ENCODE measurements at places on chromosomes 11 and 22.

- no peak for DNase-seq
Measured at GRCh38 chr22:27882507-27883290, 36.4 kb downstream of the PITPNB start.

DNA sequence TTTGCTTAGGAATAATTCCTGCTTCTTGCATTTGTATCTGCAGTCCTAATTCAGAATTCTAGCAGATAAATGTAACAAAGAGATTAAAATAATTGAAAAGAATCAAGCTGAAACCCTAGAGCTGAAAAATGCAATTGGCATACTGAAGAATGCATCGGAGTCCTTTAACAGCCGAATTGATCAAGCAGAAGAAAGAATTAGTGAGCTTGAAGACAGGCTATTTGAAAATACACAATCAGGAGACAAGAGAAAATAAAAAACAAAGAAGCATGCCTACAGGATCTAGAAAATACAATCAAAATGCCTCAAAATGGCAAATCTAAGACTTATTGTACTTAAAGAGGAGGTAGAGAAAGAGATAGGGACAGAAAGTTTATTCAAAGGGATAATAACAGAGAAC lies 8.2 kb downstream of the TREH start:
- no peak for DNase-seq

DNA sequence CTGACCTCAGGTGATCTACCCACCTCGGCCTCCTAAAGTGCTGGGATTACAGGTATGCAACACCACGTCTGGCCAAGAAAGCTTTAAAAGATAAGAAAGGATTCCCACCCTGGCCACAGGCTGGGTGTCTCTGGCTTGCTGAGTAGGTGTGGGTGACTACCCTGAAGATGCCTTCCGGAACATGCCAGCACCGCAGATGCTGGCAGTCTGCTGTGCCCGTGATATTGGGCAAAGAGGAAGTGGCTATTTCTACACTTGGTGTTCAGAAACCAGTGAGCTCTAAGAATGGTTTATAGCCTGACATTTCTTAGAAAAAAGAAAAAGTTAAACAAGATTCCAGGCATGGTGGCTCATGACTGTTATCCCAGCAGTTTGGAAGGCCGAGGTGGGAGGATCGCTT lies 6.1 kb downstream of the MRPL11 start:
- no peak for DNase-seq

GRCh38 chr22:45166932-45167331 lies 3.2 kb downstream of the NUP50 start:
- no peak for DNase-seq

DNA sequence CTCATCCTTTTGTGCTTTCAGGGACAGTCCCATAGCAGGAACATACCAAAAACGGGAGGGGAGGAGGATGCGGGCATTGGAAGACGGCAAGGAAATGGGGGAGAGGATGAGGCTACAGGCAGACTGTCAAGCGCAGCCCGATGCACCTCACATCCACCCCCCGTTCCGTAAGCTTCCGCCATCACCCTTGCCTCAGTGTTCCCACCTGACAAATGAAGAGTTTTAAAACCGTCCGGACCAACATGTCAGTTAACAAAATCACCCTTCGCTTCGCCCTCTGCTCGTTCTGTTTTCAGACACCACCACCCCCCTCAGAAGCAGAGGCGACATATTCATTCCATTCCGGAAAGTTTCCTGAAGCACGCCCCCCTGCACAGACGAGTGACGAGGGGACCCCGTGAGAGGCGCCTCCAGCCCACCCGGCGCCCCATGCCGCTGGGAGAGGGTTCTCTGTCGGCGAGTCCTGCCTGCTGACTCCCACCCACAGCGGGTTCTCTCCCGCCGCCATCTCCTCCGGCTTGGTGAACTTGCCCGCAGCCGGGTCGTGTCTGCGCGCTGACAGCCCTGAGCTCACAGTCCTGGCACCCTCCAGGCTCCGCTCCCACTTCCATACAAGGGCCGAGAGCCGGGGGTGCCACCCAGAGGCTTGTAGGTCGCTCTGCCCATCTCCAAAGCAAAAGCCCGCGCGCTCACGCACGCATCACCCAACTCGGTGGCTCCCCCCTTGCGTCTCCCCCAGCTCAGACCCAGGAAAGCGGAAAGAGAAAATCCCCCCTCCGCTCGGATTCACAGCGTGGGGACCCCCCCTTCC lies 1.5 kb downstream of the IGSF9B start:
- no peak for DNase-seq

DNA sequence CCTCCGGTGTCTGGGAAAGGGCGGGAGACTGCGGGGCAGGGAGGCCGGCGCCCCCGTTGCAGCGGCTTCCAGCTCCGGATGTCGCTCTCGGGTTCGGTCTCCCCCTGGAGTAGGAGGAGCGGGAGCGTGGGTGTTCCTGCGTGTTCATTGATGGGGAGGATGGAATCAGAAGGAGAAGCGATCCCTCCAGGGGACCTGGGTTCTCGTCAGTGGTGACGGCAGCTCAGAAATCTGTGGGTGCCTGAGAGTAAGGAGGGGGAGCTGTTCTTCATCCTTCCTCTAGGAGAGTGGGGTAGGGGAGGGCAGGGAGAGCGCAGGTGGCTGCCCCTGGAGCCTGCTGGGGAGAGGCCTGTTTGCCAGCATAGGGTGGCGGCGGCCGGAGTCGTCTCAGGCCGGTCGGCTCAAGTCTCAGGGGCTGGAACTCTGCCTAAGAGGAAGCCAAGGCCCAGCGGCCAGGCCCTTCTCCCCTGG lies 1.1 kb downstream of the UBASH3B start:
- peak; percentile 59 for DNase-seq

DNA sequence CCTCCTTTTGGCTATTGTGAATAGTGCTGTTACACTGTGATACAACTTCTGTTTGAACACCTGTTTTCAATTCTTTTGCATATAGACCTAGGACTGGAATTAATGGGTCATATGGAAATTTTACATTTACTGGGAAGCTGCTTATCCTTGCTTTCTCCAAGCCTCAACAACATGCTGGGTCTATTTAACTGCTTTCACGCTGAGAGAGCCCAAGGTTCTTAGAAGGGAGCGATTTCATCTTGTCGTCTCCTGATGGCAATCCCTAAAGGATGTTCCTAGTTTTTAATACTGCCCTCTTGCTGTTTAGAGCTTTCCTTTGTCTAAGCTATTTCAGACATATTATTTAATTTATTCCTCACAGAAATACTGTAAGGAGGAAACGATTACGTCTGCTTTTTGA lies 15.5 kb downstream of the IRAG1 start:
- DNase-seq, result no peak

- no peak for DNase-seq
Measured at GRCh38 chr11:86143087-86144030, 74.5 kb upstream of the PICALM start.

DNA sequence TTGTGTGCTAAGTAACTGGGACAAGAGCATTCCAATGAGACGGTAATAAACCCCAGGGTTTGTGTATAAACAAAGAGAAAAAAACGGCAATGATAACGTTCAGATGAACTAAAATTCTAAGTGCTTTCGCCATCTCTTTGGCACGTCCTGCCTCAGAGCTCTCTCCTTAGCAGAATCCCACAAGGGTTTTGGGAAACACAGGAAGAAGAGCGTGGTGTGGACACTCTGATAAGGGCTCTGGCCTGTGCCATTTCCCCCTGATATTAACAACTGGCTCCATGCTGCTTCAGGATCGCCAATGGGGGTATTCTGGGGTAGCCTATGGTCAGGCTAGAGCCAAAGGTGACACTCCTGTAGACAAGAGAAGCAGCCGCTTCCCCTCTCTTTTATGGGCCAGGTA lies 18.4 kb downstream of the ABCC8 start:
- DNase-seq, result no peak

- no peak for DNase-seq
Measured at GRCh38 chr11:30285416-30286121, 37.3 kb upstream of the ARL14EP start.

DNA sequence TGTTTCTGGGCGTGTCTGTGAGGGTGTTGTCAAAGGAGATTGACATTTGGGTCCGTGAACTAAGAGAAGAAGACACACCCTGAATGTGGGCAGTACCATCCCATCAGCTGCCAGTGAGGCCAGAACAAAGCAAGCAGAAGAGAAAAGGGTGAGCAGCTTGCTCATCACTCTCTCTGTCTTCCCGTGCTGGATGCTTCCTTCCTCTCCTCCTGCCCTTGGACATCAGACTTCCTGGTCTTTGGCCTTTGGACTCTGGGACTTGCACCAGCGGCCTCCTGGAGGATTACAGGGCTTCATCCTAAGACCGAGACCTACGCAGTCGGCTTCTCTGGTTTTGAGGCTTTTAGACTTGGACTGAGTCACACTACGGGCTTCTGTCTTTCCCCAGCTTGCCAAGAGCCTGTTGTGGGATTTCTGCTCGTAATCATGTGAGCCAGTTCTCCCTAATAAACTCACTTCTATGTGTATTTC lies 18.8 kb downstream of the APOL2 start:
- peak; percentile 40 for DNase-seq

DNA sequence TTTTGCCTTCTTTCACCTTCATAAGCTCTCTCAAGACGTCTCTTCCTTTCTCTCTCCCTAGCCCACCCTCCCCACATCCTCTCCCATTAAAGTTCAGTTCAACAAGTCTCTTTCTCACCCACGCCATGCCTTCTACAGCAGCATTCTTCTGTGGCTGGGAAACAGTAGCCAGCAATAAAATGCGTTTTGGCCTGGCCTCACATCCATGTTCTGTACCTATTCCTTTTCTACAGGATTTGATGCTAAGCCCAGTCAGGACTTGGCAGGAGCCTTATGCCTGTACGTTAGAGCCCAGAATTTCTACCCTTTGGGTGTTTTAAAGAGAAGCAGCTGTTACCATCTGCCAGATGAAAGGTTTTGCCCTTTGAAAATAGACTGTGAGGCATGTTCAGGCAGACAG lies 7.1 kb upstream of the CD44 start:
- DNase-seq, result no peak

GRCh38 chr22:38973289-38974169 lies 8.6 kb upstream of the APOBEC3B start:
- peak; percentile 46 for DNase-seq

All from endothelial cell of umbilical vein (primary cell).